ENCODE measurements at places on chromosomes 12 and 14.

- DNase-seq = no peak
Observed at GRCh38 chr14:104437703-104438102, 141.9 kb upstream of the C14orf180 start.

DNA sequence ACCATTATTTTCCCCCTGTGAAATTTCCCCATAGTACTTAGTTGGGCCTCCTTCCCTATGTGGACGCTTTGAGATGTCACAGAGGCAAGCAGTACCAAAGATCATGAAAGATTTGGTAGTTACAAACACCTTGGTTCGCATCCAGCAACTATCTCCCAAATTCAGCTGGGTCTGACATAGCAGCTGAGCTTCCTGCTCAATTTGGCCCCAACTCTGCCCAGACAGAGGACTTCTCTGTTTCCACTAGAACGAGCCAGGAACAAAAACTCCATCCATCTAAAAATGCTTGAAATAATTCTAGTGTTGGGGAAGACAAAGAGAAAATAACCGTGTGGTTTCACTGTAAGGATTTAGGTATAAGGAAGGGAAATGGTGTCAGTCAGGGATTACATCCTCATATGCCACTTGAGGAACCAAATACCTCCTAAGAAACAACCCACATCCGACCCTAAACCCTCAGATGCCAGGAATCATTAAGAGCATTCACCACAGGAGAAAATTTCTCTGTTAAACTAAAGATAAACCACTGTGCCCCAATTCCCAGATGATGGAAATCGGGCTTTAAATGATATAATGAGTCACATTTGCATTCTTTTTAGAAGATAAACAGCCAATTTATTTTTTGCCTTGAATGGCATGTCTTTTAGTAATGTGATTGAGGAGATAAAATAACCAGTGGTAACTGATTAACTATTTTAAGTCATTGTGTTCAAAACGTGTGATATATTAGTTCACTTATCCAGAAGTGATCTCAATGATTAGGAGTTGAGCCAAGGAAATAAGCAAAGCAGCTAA lies 103.7 kb upstream of the IFNG-AS1 start:
- DNase-seq = no peak

- DNase-seq = no peak
Observed at GRCh38 chr12:92341065-92341668, 195.5 kb upstream of the BTG1 start.

GRCh38 chr12:66055837-66056319 lies 74.7 kb downstream of the LLPH start:
- no peak for DNase-seq

DNA sequence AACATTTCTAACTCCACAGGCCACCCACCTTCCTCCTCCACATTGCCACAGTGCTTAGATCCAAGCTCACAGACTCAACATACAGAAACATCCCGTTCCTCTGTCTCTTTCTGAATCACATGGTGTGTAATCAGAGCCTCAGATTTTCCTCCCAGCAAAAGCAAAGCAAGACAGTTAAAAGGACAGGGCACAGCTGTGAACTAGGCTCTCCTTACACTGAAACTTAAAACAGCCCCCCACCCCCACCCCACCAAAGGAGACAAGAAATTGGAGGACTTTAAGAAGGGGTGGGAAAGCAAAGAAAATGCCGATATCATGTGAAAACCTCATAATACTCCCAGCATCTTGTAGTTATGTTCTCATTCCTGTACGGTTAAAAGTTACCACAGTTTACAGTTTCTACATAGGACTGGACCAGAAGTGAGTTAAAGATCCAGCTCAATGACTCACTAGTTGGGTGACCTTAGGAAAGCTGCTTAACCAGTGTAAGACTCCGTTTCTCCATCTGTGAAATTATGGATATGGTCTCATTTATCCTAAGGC lies 4.8 kb downstream of the YBX3 start:
- DNase-seq = peak; percentile 82

- no peak for DNase-seq
Observed at GRCh38 chr12:124408822-124409517, 114.1 kb downstream of the RFLNA start.

DNA sequence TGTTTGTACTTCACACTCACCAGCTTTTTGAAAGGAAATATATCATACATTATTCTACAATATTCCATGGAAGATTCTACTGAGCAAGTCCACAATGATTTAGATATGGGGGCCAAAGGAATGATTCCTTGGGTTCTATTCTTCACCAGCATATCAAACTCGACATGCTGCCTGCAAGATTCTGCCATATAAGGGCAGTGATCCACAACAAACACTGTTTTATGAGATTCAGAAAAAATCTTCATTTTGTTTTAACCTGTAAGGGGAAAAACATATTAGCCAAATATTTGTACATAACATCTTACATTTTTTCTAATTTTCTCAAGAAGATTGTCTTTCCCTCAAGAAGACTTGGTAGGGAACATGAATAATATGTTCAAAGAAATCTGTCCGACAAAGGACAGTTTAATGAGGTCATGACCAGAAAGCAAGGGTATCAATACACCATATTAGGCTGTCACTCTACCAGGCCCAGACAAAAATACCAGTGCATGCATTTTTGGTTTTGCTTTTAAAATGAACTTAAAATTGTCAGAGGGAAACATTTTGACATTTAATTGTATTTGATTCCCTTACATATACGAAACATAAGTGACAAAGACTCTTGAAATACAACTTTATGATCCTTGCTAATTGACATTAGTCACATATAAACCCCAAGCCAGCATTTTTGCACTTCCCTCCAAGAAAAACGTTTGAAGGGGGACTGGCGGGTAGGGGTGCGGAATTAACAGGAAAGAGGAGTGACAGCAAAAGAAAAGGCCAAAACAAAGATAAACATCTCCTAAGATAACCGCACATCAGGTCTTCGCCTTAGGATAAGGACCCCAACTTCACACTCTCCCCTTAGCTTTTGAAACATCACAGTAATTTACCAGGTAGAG lies 980 bp downstream of the INTS13 start:
- no peak for DNase-seq

- no peak for DNase-seq
Observed at GRCh38 chr14:61876362-61877034, 114.3 kb downstream of the SNAPC1 start.

- DNase-seq = peak; percentile 23
Observed at GRCh38 chr12:117100251-117100650, 1.0 kb upstream of the TESC start.

DNA sequence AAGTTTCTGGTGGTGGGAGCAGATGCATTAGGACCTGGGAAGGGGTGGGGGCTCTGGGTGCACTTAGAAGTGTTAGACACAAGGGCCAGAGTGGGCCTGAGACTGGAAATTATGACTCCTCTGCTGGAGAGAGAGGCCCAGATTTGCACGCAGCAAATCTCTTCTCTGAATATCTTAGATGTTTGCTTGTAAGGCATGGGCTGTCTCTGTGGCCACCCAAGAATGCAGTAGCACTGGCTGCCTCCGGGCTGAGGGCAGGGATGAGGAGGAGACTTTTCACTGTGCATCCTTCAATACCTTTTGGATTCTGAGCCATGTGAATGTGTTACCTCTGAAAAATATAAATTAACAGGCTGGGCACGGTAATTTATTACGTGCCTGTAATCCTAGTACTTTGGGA lies 14.0 kb upstream of the RABGGTA start:
- DNase-seq = no peak

GRCh38 chr12:31018790-31019505 lies 54.7 kb upstream of the DDX11 start:
- no peak for DNase-seq

DNA sequence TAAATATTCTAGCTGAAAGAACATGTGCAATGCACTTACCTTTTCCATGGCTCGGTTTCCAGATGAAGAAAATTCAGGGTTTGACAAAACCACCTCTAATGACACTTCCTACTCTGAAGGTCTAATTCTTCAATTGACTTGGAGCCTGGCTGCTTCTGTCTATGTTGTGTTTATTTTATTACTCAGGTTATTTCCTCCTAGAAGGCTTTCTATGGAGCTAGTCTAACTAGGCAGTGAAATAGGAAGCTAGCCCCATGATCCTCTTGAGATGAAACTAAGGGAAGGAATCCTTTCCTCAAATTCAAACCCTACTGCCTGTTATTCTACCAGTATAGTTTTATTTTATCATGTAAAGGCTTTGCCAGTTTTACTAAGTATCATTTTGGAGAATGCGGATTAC lies 20.9 kb upstream of the IFNG-AS1 start:
- no peak for DNase-seq

GRCh38 chr12:58583529-58583928 lies 336.8 kb downstream of the LRIG3 start:
- peak; percentile 65 for DNase-seq

DNA sequence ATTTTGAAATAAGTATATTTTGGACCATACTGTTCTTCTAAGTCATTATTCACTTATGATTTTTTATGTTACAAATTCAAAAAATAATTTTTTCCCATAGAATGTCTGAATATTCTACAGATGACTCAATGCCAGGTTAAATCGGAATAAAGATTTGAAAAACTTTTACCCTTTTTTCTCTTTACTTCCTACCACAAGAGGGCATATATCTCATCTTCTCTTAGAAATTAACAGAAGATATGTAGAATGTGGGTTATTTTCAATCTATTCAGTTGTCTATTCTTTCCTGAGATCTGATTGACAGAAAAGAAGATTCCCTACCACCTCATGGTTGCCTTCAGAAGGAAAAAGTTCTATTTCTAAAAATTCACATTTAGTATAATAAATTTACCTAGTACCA lies 53.0 kb upstream of the KITLG start:
- DNase-seq = peak; percentile 20

- peak; percentile 48 for DNase-seq
Observed at GRCh38 chr12:20549108-20549719, 145.9 kb upstream of the SLCO1C1 start.

GRCh38 chr14:39102265-39102968 lies 618 bp downstream of the SEC23A start:
- DNase-seq = peak; percentile 47

DNA sequence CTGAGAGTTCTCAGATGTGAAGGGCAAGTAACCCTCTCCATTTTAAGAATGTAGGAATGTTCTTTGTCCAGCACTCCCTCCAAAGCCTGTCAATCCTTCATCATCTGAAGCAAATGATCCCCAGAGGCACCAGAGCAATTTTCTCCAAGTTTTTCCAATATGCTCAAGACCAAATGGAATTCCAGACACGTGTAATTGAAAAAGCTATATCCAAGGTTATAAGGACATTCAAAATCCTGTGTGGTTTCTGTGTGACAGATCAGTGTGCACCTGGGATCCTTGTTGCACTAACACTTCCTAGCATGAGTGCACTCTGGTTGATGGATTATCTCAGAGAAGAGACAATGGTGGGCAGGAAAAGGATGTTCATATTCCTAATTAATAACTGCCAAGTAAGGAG lies 65.6 kb upstream of the OVCH1 start:
- DNase-seq = no peak

GRCh38 chr14:49924852-49925251 lies 32.0 kb downstream of the ARF6 start:
- DNase-seq = no peak

DNA sequence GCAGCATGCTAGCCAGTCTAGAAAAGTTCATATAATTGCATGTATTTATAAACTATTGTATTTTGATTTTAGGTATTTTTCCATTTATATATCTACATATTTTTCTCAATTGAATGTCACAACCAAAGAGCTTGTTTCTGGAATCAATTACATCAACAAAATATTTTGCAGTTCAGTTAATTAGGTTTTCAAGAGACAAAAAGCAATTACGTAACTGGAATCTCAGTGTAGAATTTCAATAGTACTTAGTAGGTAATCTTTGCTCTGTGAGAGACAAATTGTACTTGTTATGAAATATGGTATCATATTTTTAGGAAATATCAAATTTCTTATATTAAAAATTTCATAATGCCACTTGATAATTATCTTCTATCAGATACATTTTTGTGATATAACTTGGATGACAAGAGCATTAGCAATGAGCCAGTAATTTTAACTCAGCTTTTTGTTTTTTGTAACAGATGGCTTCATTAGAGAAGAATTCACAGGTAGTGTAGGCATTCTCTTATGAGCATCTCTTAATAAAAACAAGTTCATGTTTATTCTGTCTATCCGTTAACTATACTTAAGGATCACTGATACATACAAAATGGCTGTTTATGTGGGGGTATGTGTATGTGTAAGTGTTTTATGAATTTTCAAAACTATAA lies 774.7 kb downstream of the C12orf50 start:
- no peak for DNase-seq

DNA sequence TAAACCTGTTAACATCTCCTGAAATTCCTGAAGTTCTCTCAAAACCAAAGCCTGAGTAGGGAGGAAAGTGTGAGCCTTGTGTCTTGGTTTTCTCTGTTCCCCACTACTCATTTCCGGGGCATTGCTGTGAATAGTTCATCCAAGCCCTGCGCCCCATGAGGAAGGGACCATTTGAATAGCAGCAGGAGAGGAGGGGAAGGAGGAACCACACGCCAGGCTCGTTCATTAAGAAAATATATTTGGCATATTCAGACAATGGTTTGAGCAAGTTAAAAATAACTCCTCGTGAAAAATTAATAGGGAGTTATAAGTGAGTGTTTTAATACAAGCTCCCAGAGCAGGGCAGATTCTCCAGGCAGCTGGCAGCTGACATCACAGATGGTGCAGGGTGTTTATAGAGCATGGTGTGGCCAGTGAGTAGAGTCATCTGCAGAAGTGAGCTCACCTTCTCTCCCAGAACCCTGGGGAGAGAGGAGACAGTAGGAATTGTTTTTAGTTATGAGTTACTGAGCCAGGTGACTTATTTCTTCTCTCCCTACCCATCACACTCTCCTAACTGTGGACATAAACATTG lies 29.5 kb upstream of the CISTR start:
- DNase-seq = no peak

DNA sequence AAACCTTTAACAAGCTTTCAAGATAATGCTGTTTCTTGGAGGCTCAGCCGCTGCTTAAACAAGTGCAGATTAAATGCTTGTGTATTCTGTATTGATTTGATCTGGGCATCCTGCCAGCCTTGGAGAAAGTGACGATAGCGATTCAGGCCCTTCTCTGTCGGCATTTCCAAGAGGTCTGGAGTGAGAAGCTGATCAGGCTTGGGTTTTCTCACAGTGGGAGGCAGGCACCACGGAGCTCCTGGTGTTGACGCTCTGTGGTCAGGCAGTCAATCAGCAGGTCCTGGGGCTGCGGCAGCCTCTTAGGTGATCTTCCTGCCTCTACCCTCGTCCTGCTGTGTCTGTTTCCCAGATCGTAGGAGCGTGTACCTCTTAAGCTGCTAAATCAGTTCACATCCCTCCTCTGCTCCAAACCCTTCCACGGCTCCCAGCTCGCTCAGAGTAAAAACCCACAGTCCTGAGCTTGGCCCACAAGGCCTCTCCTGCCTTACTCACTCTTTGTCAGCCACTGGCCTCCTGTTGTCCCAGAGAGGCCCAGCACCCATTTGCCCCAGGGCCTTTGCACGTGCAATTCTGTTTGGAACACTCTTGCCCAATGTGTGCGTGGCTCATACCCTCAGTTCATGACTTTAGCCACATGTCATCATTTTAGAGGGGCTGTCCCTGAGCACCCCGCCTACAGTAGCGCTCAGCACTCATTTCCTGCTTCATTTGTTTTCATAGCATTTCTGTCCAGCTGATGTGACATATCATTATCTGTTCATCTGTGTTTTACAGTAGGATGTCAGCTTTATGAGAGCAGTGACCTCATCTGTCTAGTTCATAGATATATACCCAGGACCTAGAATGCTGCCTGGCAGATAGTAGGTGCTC lies 155.4 kb downstream of the AACS start:
- DNase-seq = no peak

Measured in HCEC 1CT (cell line).